GM13976 (cell line): ENCODE measurements at places on chromosomes 12 and 14.

DNA sequence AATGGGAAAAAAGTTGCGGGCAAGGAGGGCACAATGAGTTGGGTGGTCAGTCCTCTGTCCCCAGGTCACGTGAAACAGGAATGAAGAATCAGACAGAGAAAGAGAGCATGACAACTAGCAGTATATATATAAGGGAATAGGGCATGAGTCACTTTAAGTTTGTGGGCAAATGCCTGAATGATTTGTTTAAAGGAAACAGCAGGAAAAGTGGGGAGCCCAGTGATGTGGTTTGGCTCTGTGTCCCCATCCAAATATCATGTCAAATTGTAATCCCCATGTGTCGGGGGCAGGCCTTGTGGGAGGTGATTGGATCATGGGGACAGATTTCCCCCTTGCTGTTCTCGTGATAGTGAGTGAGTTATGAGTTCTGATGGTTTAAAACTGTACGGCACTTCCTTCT, 195.3 kb upstream of the IGF1 start:
- DNase-seq, result no peak

DNA sequence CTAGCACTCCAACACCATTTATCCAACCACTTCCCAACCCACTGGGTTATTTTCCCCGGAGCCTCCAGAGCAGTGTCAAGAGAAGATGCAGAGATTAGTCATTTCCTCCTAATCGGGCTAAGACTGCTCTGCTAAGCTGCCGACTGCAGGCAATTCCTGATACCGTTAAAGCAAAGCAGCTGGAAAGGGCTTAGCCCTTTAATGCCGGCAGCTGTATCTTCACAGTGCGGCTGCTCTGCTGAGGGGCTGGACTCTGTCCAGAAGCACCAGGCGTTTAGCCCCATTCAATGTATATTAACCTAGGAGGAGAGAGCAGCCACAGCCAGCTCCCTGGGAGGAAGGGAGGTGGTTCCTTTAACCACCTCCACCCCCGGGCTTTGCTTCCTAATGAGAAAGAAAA, 11.1 kb downstream of the AQP6 start:
- DNase-seq, result no peak

DNA sequence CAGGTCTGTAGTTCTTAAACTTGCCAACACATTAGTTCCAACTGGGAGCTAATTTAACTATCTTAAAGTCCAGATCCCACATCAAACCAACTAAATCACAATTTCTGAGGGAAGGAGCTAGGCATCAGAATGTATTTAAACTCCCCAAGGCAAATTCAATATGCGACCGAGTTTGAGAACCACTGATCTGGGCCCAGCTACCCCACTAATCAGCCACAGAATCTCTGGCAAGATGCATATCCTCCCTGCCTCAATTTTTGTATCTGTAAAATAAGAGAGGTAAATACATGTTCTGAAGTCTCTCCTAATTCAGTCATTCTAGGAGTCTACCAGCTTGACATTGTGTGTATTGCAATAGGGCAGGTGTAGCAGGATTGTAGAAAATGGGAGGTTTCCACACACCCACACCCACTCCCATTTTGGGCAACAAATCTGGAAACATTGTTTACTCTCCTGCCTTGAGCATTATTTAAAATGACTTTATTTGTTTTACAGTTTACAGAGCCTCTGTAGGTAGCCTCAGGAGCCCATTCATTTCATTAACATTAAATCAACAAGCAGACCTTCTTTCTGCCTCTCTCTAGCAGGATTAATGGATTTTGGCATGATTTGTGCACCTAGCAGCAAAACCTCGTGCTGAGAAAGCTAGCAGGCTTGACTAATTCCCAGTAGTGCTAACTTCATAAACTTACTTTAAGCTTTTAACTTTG, 15.6 kb downstream of the LGR5 start:
- DNase-seq, result no peak

- no peak for DNase-seq
These were observed 17.3 kb upstream of the DNAH10 start for GRCh38 chr12:123744836-123745235.

DNA sequence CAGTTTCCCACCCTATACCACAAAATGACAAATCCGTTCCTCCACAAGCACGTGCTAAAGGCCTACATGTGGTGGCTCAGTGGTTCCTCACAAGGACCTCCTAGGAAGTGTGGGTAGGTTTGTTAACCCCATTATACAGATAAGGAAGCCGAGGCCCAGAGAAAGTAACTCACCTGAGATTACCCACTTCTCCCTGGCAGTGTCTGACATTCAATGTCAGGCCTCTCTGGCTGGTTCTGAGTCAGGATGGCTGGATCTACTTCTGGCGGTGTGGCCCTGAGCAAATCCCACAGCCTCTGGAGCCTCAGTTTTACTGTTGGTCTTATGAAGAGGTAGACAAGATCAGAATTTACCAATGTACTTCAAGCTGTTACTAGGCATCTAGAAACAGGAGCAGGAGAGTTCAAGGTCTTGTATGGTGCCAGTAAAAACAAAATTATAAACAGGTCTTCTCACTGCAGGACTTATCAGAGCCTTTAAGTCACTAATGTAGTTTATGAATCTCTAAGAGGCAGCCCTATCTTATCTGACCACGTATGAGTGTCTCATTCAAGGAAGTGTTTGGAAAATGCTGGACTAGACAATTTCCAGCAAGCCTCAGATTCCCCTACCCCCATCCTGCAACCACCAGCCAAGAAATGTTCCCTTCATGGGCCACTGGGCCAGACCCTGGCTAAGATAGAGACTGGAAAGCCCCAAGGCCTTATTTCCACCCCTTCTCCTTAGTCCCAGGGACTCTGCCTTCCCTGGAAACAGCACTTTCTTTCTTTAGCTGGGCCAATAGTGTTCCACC, 4.2 kb downstream of the HSPB8 start:
- DNase-seq, result no peak

GRCh38 chr12:1935242-1935641, 16.8 kb upstream of the CACNA2D4 start:
- DNase-seq, result no peak

GRCh38 chr14:49880267-49881064, 12.4 kb upstream of the ARF6 start:
- DNase-seq, result no peak

DNA sequence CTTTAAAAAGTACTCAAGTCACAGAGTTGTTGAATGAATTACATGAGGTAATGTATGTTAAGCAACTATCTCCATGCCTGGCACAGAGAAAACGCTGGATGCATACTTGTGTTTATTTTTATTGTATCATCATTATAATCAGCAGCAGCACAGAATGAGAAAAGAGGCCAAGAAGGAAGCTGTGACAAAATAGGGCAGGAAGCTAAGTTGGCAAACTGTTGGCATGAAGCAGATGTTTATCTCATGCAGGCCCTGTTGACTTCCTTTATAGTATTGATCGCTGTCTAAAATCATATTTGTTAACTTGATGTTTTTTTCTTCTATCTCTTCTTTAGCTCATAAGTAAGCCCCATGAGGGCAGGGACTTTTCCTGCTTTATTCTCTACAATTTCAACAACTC, 466.6 kb downstream of the TRHDE start:
- DNase-seq, result no peak

DNA sequence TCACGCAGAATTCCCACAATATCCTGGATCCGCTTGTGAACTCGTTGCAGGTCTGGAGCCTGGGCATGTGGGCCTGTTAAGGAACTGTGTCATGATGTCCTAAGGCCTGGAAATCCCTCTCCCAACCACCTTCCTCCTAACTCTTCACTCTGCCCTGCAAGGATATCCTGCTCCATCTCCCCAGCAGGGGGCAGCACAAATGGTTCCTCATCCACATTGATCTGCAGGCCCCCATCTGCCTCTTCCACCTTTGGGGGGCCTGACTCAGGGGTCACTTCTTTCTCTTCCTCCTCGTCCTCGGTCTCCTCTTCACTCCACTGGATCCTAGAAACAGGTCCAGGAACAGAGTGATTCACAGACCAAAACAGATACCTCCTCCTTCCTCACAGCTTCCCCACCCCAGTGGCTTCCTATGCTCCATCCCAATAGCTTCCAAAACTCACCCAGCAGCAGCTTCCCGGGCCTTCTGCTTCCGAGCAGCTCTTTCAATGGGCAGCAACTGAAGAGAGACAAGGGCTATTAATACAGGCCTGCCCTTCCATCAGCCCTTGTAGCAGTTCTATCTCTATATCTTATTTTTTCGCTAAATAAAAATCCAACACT, 4.5 kb downstream of the NOP2 start:
- DNase-seq, result peak; percentile 71

DNA sequence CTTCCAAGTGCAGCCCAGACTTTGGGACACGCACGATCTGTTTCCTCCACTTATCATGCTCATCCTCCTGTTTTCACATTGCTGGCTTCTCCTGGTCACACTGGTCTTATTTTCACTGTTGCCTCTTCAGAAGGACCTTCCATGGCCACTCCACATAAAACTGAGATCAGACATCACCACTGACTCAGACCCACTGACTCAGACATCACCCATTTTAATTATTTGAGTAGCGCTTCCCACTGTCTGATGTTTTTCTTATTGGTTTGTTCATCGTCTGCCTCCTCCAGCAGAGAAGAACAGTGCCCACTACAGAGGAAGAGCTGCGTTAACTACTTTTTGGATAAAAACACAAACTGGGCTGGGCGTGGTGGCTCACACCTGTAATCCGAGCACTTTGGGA, 270.5 kb upstream of the PWP1 start:
- no peak for DNase-seq

GRCh38 chr12:76852106-76852505, 26.7 kb downstream of the CSRP2 start:
- DNase-seq, result no peak

GRCh38 chr14:38789805-38790204, 313.2 kb downstream of the SEC23A start:
- DNase-seq, result no peak

GRCh38 chr14:53108292-53109104, 44.6 kb downstream of the DDHD1 start:
- DNase-seq, result peak; percentile 8

GRCh38 chr14:23034498-23035302, at the start of gene PSMB5:
TSS of gene PSMB5 (minus strand) at chr14:23034900. CDS start at chr14:23034881, 19 bp downstream.
- peak; percentile 91 for DNase-seq

- DNase-seq, result no peak
These were observed 29.2 kb upstream of the LHX5 start for GRCh38 chr12:113500782-113501311.

DNA sequence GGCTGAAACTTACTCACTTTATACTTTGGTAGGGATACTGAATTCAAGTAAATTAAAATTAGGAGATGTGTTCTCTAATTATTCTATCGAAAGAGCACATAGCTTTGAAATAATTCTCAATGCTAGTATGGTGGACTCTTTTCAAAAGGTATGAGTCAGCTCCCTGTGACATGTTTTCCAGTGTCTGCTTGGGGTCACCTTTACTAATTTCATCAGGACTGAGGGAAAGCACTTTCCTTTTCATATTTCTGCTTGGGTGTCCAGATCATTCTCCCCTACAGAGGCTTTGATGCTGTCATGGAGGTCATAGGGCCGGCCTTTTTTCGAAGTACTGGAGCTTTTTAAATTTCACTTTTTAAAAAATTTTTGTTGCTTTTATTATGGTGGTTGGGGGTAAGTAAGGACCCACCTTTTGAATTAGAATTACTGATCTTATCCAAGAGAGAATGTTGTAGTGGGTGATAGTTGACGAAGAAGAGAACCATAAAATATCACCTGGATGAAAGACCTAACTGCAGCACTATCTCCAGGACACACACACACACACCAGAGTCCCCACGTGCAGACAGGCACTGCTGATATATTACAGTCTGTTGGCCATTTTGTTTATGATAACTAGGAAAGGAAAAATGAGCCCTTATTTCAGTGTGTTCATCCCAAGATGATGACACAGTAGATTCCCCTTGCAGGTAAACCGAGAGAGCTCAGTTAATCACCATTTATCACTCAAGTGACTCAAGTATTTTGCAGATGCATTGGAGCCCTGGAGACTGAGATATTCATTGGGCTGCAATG, 558.6 kb downstream of the DIO2 start:
- no peak for DNase-seq

GRCh38 chr12:49622501-49623141, 740 bp upstream of the PRPF40B start:
- peak; percentile 63 for DNase-seq

- no peak for DNase-seq
These were observed 376.1 kb upstream of the SFSWAP start for GRCh38 chr12:131334835-131335234.

DNA sequence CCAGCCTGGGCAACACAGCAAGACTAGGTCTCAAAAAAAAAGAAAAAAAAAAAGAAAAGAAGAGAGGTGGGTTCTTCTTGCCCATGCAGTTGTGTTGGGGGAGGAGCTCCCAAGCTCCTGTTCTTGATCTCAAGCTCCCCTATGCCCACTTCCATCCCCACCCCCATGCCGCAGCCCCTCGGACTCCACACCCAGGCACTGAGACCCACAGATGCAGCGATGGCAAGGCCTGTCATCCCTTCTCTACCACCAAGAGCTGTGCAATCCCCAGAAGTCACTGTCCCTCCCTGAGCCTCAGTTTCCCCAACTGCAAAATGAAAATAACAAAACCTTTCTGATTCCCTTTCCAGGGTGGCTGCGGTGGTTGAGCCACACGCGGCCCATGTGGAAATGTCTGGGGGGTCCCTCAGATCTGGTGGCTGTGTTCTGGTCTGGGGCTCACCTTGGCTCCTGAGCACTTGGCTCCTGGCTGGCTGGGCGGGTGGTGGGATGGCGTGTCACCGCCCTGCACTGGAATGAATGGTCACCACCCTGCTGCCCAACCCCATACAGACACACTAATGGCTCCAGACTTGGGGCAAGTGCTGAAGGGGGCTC, 22.6 kb upstream of the KIF26A start:
- DNase-seq, result no peak

DNA sequence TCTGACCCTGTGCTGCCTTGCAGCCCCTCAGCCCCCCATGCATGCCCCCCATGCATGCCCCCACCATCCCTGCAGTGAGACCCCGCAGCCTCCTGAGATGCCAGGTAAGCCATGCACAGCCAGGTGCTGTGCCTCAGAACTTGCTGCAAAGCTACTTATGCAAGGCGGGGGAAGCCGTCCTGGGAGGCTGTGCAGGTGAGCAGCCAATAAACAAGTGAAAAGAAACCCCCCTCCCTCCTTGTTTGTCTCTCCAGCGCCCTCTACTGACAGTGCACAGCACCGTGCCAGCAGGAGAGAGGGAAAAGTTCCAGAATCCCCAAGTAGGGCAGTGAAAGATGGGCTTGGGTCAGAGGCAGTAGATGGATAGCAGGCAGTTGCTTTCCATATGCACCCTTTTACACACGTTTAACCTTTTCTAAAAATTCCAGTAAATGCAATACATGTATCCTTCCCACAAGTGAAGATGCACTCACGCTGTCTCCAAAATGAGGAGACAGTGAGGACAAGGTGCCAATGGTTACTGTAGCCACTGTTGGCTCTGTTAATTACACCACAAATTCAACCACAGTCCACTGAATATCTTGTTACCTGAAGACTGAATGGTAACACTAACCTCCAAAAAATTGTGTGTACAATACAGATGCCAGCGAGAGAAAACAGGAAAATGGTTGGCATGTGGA, 18.0 kb downstream of the TNFAIP2 start:
- peak; percentile 81 for DNase-seq
